AG08395 (cell line): ENCODE measurements at places on chromosomes 3 and 15.
A peak's percentile ranks its signal among the peaks of the same experiment; 100 is the strongest.

DNA sequence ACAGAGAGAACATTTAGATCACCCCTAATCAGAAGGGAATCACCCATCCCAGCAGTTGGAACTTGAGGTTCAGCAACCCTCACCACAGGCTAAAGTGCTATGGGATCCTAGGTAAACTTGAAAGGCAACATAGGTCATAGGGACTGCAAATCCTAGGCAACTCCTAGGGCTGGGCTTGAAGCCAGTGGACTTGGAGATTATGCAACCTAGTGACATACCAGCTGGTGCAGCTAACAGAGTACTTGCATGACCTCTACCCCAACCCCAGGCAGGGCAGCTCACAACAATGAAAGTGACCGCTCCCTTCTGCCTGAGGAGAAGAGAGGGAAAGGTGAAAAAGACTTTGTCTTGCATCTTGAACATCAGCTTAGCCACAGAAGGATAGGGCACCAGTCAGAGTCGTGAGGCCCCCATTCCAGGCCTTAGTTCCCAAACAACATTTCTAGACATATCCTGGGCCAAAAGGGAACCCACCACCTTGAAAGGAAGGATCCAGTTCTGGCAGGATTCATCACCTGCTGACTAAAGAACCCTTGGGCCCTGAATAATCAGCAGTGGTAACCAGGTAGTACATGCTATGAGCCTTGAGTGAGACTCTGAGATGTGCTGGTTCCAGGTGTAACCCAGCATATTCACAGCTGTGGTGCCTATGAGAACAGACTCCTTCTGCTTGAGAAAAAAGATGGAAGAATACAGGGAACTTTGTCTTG, 37.6 kb upstream of the FBN1 start:
- peak; percentile 69 for DNase-seq

DNA sequence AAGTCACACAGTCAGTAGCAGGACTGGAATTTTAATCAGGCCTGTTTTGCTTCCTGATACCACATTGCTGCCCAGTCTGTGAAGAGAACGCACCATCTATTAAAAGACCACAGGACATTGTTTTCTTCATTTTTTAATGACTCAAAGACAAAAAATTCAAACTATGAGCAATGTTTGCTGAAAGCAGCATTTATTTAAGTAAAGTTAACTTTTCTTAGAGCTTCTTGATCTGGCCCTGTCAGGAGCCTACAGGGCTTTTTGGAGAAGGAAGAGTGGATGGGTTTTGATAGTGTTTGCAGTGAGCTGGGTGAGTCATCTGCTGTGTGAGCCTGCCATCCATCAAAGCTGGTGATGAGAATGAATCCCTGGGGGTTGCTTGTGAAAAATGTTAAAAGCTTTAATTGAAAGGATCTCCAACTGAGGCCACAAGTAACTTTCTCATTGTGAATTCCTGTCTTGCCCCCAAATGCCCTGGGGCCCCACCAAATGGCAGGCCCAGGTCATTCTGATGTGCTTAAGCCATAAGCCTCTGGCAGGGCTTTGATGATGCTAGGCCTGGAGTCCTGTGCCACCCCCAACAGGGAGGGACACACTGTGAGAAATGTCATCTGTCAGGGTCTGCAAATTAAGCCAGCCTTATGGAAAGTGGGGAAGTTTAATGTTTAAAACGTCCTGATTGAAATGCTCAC, 136.2 kb upstream of the PFN2 start:
- peak; percentile 91 for DNase-seq

DNA sequence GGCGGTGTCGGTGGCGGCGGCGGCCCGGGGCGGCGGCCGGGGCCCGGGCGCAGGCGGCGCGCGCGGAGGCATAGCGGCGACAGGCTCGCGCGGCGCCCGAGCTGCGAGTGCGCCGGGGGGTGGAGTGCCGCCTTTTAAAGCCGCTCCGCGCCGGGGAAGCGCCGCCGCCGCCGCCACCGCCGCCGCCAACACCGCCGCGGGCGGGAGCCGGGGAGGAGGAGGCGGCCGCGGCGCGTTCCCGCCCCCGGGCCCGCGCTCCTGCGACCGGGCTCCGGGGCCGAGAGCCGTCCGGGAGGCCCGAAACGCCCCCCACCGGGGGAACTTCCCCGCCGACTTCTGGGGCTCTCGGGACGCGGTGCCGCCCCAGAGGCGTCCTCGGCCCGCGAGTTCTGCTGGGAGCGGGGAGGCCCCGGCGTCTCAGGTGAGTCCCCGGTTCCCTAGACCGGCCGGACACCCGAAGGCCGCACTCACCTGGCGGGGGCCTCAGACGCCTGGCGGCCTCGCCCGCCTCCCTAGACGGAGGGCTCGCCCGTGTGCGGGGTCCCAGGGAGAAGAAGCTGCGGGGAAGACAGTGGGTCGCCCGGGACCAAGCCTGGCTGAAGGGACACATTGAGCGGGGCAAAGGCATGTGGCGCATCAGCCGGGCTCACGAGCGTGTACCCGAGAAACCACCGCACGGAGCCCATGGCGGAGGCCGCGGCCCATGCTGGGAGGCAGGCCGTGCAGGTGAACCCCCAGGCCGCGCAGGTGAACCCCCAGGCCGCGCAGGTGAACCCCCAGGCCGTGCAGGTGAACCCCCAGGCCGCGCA, at the start of gene PCSK6:
TSS of gene PCSK6 (minus strand) at position 109 of the 809 bp plus-strand sequence. CDS start at position 72, 37 bp downstream.
- DNase-seq = peak; percentile 31

- DNase-seq = peak; percentile 38
Observed at GRCh38 chr15:89356634-89357298, 22.1 kb upstream of the POLG start.

GRCh38 chr3:107911337-107912000, 179.4 kb downstream of the CD47 start:
- no peak for DNase-seq

- DNase-seq = no peak
Observed at GRCh38 chr15:101276501-101277037, 716 bp downstream of the SELENOS start.

GRCh38 chr3:142818651-142819050, 70.2 kb downstream of the PCOLCE2 start:
- no peak for DNase-seq

DNA sequence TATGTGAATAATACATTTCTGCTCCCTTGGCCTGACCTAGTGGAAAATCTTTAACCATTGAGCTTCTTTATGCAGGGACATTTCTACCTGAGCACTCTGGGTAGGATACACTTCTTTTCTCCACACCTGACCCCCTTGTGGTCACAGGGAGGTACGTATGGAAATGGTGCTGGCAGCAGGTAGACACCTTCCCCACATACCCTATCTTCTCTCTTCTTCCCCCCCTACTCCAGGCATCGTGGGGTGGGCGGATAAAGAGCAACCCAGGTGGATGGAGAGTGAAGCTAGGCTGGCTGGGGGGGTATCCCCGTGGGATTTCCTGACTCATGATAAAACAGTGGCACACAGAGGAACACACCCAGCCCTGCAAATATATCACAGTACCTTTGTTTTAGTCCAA, 312.1 kb downstream of the ARRDC4 start:
- no peak for DNase-seq

GRCh38 chr3:173709026-173709425, 311.5 kb downstream of the NLGN1 start:
- no peak for DNase-seq

DNA sequence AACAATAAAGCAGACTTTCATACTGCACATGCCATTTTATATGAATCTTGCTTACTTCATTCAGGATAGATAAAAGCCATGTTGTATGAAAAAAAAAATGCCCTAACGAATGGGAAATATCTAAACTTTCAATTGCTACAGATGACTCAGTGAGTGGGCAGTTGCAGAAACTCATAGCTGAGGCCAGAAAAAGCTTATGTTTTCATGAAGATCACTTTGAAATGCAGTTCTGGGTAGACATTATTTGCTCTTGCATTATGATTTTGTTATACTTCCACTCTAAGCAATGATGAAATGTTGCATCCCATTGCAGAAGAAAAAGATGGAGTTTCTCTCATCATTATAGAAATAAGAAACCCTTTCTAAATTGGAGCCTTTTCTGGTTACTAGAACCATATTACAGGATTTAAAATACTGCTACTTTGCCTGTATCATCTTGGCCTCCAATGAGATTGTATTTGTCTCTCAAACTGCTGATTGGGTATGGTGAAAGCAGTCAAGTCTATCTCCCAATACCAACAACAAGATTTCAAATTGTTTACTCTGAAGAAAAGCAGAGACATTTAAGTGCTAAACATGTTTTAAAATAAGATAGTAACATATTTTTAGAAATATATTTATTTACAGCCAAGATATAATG, 17.0 kb downstream of the PEAK1 start:
- DNase-seq = peak; percentile 53

DNA sequence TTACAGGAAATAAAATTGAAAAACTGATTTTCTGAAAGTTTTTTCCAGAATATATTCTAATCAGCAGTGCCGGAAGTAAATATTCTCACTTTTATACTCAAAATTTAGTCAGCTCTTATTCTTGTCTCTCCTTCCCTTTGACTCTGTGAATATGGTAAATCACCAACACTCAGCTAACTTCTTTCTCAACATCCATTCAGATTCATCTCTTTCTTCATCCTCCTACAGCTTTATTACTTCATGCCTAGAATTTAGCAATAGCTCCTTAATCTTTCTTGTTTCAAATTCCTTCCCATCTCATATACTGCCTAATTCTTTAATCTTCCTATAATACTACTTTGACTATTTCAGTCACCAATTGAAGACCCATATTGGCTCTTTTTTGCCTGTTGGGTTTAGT, 67.9 kb downstream of the FGF7 start:
- no peak for DNase-seq

GRCh38 chr3:152402695-152403451, 134.1 kb downstream of the MBNL1 start:
- DNase-seq = no peak

DNA sequence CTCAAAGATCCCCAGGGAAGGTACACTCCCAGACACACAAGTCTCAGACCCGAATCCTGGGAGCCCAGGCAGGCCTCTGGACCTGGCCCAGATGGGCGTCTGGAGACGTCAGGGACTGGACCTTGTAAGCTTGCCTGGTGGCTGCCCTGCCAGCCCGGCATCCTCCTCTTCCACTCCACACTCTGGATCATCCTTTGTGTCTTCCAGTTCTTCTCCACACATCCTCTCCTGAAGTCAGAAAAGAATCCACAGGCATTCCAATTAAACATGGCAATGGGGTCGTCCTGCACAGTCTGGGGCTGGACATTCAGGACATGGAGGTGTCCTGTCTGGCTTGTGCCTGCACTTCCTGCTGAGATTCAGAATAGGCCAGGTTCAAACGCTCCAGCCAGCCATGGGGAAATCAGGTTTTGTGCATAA, 208.8 kb upstream of the IGF1R start:
- no peak for DNase-seq

- DNase-seq = no peak
Observed at GRCh38 chr3:135310317-135310716, 515.3 kb downstream of the EPHB1 start.
